ENCODE measurements at places on chromosomes 2 and 18.

GRCh38 chr2:6637330-6637729, 228.4 kb downstream of the CMPK2 start:
- DNase-seq = no peak

- DNase-seq = no peak
Observed at GRCh38 chr18:37508207-37508606, 57.4 kb downstream of the CELF4 start.

DNA sequence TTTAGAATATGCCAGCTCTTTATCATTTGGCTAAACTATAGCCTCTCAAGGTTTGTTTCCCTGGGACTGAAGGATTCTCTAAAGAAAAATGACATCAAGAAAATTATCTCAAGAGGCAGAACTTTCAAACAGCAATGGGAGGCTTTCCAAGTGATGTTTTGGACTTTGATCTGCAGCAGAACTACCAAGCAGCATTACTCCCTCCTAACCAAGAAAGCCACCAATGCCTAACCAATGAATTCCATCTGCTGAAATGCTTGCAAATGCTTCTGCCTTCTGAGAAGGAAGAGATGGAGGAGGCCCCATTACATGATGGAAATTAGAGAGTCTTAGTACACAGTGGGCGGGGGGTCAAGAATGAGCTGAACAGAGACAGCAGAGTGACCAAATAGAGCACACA, 95.1 kb upstream of the SLC35G4 start:
- no peak for DNase-seq

- no peak for DNase-seq
Observed at GRCh38 chr2:239122421-239123110, 274.7 kb downstream of the TWIST2 start.

DNA sequence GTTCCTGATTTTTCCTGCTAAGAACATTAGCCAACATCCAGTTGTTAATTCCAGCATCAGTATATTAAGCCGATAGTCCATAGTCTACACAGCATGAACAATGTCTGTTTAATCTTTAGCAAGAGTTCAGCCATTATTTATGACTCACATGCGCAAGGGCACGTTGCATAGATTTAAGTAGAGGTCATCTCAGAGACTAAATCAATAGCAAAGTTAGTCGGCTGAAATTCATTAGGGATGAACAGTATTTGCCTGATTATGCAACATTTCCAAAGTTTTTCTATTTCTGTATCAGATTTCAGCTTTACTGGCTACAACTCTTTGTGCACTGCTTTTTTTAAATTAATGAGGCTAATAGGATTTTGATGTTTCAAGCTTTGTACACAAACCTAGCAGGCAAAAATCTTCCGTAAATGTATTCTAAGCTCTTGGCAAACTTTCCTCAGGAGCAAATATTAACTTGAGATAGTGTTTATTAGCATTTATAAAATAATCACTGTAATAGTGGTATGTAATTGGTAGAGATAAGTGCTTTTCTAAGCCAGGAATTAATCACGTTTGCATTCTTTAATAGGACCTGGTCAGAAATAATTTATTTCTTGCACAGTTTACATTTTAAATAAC, 578.7 kb upstream of the ID2 start:
- no peak for DNase-seq

DNA sequence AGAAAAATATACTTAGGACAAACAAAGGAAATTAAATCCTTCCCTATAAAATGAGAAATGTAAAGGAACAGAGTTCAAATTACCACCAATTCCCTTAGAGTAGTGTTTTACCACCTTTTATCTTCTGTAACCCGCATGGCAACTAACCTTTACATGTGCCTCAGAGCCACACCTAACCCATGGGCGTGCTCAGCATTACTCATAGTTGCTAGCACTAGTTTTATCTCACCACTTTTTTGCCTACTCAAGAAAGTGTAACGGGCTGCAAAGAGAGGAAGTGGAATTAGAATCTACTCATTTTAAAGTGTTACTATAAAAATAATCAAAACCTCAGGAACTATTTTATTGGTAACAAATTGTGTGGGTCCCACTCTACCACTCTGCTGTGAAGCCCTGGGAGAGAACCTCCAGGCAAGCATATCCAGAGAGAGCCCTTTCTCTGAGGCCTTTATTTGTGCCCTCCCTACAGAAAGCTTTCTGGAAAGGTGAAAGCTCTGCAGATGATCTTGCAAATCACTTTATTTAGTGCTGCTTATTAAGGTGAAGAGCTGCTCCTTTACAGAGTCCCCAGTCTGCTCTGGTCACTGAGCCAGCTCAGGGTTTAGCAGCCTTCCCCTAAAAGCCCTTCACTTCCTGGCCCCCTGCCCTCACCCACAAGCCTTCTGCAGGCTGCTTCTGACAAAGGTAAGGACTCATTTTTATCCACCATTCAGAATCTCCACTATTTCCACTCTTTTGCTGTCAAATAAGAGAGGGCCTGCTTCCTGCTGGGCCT, 98.8 kb downstream of the TRABD2A start:
- peak; percentile 30 for DNase-seq

DNA sequence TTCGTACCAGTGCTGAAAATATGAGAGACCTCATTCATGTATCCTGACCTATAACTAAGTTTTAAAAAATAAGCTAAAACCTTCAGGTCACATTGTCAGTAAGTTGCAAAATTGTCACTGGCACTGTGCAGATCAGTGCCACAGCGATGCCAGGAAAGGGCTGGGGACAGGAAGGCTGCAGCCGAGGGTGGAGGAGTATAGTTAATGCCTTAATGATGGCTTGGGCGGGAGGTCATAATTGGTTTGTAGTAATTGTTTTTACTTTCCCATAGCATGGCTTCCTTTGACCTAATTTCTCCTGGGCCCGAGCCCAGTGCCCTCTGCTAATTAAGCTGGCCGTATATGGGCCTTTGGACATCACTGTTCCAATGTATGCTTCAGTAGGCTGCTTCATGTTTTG, 47.2 kb upstream of the RAB12 start:
- DNase-seq = no peak

- no peak for DNase-seq
Observed at GRCh38 chr2:43186679-43187374, 39.6 kb downstream of the ZFP36L2 start.
